Astrocyte (in vitro differentiated cells and primary cell): ENCODE measurements at places on chromosomes 6 and 20. TPM values are rescaled to one million over a fixed set of nuclear protein-coding genes. Genes with fewer than 3 reads are reported as not detected.

GRCh38 chr6:14180609-14181008 is 63.0 kb downstream of the CD83 start:
- H3K27ac ChIP-seq = no peak overlapping the region
- no peaks in the 10 kb centered on the region for H3K4me1 ChIP-seq
- H3K27me3 ChIP-seq = peaks cover 4% of the 10 kb centered on the region
- no peaks in the 10 kb centered on the region for H3K36me3 ChIP-seq

DNA sequence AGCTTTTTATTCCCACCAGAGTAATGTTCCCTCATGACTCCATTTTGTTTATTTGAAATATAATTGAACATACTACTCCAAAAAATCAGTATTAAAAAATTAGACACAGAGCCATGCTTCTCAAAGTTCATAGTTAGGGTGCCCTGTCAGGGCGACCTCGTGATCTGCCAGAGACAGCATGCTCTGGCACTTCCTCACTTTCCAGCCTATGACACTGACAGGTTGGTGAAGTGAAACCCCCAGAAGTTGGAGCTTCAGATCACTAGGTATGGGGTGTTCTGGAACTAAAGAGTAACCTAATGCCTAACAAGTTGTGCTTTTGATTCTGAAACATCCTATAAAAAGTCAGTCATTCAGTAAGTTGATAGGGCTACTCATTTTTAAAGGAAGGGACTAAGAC is 93.0 kb downstream of the TBC1D7 start:
- no peaks in the 10 kb centered on the region for H3K36me3 ChIP-seq
- H3K27ac ChIP-seq = no peak overlapping the region
- H3K4me1 ChIP-seq = no peaks in the 10 kb centered on the region
- no peak for DNase-seq
- H3K27me3 ChIP-seq = no peaks in the 10 kb centered on the region

The WASF1 gene
- 26.3 and 29.3 TPM in 2 replicates for total RNA-seq

DNA sequence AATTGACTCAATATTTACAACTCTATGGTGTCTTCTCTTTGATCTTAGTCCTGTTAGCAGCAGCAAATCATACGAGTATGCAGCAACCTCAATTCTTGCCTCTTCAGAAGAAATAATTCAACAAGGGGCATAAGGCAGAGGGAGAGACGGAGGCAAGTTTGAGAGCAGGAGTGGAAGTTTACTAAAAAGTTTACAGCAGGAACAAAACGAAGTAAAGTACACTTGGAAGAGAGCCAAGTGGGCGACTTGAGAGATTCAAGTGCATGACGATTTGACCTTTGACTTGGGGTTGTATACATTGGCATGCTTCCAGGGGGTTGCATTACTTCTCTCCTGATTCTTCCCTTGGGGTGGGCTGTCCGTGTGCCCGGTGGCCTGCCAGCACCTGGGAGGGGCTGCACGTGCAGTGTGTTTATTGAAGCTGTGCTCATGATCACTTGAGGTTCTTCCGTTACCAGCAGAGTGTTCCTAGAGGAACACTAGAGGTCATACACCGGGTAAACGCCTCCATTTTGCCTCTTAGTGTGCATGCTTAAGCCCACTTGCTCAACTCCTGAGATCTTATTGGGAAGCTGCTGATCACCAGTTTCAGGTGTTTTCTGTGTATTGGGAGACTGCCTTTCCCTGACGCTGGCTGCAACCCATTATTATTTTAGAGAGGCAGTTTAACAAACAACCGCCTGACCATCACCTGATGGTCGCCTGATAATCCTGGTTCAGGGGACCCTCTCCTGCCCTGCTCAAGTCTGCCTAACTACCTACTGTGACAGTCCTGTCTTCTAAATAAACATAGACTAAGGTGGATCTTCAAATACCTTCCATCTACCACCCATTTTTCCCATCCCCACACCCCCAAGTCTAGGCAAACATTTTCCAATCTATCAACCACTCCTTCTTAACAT is 172.4 kb upstream of the MYLIP start:
- no peaks in the 10 kb centered on the region for H3K36me3 ChIP-seq
- DNase-seq = no peak
- H3K27ac ChIP-seq = no peak overlapping the region
- no peaks in the 10 kb centered on the region for H3K27me3 ChIP-seq
- peaks cover 9% of the 10 kb centered on the region for H3K4me1 ChIP-seq

DNA sequence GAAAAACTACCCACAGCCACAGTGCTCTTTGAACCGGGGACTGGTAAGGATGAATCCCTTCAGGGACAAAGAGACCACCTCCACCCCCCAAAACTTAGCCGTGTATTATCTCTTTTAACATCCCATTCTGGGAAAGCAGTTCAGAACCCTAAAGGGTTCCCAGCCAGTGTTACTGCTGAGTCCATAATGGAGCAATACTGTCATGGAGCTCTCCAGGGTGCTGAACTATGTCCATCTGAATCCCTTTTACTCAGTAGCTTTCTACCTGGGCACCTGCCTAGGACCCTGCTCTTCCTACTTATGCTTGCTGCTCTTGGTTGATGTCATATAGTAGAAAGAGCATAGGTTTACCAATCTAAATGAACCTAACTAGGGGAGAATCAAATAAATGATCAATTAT is 22.3 kb upstream of the SAYSD1 start:
- no peaks in the 10 kb centered on the region for H3K27me3 ChIP-seq
- H3K4me1 ChIP-seq = no peaks in the 10 kb centered on the region
- no peak overlapping the region for H3K4me3 ChIP-seq
- no peak overlapping the region for H3K27ac ChIP-seq
- peak; percentile 14 for DNase-seq
- no peaks in the 10 kb centered on the region for H3K36me3 ChIP-seq

The GCNT2 gene
- total RNA-seq = 13.0 and 14.8 TPM in 2 replicates

DNA sequence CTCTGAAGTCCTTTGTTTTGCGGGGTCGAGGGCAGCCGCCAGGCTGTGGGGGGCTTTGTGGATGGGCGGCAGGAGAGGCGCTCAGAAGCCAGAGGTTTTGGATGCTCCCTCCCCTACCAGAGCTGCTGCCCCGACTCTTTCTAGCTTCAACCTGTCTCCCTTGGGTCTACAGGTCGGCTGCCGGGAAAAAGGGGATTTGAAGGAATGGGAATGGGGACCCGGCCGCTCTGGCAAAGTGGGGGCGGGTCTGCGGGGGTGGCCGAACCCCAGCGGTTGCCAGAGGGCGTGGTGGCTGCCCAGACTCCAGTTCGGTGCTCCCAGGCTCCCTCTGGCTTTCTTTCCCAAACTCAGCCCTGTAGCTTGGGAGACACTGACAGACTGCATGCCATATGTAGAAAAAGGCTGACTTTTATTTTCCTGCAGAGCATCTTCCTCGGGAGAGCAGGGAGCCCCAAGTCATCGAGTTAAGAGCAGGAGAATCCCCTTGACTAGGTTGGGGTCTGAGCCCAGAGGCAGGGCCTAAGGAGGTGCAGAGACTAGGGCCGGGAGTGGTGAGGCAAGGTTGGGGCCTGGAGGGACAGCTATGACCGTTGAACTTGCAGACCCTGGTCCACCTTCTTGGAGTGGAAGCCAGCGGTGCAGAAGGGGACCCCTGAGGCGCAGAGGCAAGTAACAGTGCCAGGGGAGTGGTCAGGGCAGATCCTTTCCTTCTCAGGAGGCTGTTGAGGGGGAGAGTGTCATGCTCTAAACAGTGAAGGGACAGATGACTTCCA is 1.4 kb upstream of the PPP1R18 start:
- H3K27me3 ChIP-seq = no peaks in the 10 kb centered on the region
- peak overlapping the region; percentile 87 for H3K4me3 ChIP-seq
- no peaks in the 10 kb centered on the region for H3K36me3 ChIP-seq
- peaks cover 38% of the 10 kb centered on the region for H3K4me1 ChIP-seq
- peak overlapping the region; percentile 95 for H3K27ac ChIP-seq
- peak; percentile 26 for DNase-seq

GRCh38 chr6:157240059-157240959 is 83.0 kb downstream of the TMEM242 start:
- DNase-seq = peak; percentile 59
- peaks cover 15% of the 10 kb centered on the region for H3K4me1 ChIP-seq
- H3K27ac ChIP-seq = no peak overlapping the region
- H3K4me3 ChIP-seq = peak overlapping the region; percentile 47
- H3K36me3 ChIP-seq = no peaks in the 10 kb centered on the region

The SLC17A1 gene
- not detected in 2 replicates for total RNA-seq

- H3K27me3 ChIP-seq = no peaks in the 10 kb centered on the region
- H3K36me3 ChIP-seq = no peaks in the 10 kb centered on the region
- no peak overlapping the region for H3K4me3 ChIP-seq
These were observed 455.9 kb upstream of the MARCKS start for GRCh38 chr6:113401231-113401630.

DNA sequence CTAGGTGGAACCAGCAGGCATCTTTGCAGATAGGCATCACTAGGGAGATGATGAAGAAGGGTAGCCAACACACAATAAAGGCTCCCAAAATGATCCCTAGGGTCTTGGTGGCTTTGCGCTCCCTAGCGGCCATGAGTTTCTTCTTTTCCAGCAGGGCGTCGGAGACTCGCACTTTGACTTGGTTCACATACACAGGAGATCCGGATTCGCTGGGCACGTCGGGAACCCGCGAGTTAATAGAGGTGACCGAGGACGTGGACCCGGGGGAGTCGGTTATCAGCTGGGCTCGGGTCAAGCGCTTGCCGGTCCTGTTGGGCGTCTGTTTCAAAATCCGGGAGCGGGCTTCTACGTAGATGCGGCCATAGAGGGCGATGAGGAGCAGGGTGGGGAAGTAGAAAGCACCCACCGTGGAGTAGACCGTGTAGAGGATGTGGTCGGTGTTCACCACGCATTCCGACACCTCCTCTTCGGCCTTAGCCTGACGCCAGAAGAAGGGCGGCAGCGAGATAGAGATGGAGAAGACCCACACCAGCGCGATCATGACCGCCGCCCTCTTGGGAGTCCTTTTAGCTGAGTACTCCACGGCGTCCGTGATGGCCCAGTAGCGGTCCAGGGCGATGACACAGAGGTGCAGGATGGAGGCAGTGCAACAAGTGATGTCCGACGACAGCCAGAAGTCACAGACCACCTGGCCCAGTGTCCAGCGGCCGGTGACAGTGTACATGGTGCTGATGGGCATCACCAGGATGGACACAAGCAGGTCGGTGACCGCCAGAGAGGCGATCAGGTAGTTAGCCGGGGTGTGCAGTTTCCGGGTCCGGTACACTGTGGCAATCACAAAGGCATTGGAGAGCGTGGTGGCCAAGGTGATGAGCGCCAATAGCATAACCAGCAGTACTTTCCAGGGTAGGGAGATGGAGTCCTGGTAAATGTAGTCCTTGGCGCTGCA is 658 bp downstream of the HTR1B start:
- peak overlapping the region; percentile 40 for H3K27ac ChIP-seq
- peak overlapping the region; percentile 84 for H3K4me3 ChIP-seq
- H3K36me3 ChIP-seq = no peaks in the 10 kb centered on the region
- DNase-seq = peak; percentile 30
- H3K4me1 ChIP-seq = peaks cover 24% of the 10 kb centered on the region
- H3K27me3 ChIP-seq = no peaks in the 10 kb centered on the region

The SDCBP2 gene
- total RNA-seq = 4.6 and 4.8 TPM in 2 replicates

DNA sequence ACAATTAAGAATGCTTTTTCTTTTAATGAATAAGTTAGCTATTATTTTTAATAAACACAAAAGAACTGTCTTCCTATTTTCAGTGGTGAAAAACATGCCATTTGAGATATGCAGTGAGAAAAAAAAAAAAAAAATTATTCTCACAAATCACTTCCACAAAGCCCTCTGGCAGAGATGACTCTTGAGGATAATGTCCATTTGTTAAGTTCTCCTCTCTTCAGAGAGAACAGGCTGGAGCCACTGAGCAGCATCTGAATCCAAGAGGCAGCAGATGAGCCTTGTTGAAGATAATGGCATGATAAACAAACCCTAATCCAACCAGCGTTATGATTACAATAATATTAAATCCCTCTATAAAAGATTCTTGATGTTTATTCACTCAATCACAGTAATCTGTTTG is 105.0 kb downstream of the PTPRK start:
- DNase-seq = no peak
- no peaks in the 10 kb centered on the region for H3K36me3 ChIP-seq
- no peaks in the 10 kb centered on the region for H3K27me3 ChIP-seq
- no peak overlapping the region for H3K4me3 ChIP-seq
- H3K27ac ChIP-seq = no peak overlapping the region

DNA sequence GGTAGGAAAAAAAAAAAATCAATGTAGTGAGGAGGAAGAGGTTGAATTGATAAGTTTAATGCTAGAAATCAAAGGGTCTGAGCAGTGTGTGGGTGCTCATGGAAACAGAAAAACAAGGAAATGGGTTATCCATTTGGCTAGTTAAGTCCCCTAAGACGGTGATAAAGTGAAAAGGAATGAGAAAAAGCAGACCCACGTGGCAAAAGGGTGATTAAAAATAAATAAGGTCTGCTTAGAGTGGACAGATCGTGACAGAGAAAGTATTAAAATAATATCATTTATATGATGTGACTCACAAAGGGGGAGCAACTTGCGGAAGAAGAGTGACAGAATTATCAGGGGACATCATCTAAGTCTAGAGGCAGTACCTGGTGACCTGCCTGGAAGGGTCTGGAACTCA is 251.7 kb upstream of the THEMIS start:
- no peaks in the 10 kb centered on the region for H3K36me3 ChIP-seq
- no peak overlapping the region for H3K27ac ChIP-seq
- no peak overlapping the region for H3K4me3 ChIP-seq
- no peaks in the 10 kb centered on the region for H3K27me3 ChIP-seq
- H3K4me1 ChIP-seq = peaks cover 14% of the 10 kb centered on the region

DNA sequence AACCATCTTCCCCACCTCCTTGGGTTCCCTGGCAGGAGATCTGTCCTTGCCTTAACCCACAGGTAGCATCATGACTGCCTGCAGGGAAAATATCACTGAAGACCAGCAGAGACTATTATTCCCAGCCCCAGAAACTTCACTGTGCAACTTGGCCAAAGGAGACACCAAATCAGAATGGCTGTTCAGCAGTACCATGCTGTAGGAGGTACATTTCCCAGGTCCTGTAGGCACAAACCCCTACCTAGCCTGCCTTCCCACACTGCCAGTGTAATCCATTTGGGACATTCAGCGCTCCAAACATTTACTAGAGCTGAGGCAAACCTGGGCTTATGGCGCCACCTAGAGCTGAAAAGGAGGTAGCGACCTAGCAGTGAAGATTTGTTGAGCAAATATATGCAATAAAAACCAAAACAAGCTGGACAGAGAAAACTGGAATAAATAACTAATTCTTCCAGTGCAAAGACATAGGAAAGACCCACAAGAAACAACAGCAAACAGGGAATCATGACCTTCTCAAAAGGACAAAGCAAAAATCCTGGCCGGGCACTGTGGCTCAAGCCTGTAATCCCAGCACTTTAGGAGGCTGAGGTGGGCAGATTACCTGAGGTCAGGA is 60.3 kb downstream of the VTA1 start:
- H3K27me3 ChIP-seq = no peaks in the 10 kb centered on the region
- H3K4me1 ChIP-seq = no peaks in the 10 kb centered on the region
- peaks cover 12% of the 10 kb centered on the region for H3K36me3 ChIP-seq
- H3K27ac ChIP-seq = no peak overlapping the region
- peak; percentile 16 for DNase-seq

DNA sequence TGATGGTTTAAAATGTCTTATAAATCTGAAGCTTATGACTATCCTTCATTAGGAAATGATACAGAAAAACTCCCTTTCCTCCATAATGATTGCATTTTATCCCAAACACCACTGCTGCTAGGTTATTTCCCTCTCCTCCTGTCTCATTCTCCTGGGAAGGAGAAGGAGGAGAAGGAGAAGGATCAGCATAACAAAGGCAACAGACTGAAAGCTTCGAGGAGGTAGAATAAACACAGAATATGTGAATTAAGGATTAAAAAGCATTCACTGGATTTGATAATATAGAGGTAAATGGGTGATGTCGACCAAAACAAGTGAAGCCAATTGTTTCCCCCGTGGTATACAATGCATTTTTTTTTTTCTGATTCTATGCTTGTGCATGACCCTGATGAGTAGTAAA is 82.0 kb downstream of the WASF1 start:
- no peaks in the 10 kb centered on the region for H3K27me3 ChIP-seq
- no peak overlapping the region for H3K4me3 ChIP-seq
- no peak overlapping the region for H3K27ac ChIP-seq
- no peaks in the 10 kb centered on the region for H3K4me1 ChIP-seq

The OLIG3 gene
- total RNA-seq = 0.14 TPM in 1 of 2 replicates, not detected in the other
